Mesothelial cell of epicardium (in vitro differentiated cells): ENCODE measurements at places on chromosomes 16 and 17.

GRCh38 chr17:2155573-2155972, 100.7 kb downstream of the HIC1 start:
- no peak for DNase-seq

DNA sequence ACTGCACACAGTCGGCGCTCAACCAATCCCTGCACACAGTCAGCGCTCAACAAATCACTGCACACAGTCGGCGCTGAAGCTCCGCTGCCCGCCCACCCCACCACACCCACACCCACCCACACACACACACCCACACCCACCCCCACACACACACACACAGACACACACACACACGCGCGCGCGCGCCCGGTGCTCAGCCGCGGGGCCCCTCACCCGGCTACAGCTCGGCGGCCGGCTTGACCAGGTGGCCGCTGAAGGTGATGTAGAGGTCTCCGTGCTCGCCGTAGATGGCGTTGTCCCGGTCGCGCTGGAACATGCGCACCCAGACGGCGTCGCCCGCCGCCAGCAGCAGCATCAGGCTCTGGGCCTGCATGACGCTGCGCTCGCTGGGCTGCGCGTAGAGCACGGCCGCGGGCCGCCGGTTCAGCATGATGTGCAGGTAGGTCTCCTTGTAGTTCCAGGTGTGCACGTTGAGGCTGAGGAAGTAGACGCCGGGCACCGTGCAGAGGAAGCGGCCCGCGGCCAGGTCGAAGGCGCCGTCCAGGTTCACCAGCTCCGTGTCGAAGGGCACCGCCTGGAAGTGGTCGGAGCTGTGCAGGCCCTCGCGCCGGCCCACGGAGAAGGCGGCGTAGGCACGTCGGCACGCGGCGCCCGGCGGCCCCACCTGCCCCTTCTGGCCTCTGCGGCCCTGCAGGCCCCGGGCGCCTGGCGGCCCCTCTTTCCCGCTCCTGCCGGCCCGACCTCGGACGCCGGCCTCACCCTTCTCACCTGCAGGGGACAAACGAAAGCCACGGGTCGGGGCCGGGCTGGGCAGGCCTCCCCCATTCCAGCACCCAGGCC, 2.5 kb downstream of the C1QTNF8 start:
- no peak for DNase-seq

- DNase-seq: no peak
Measured at GRCh38 chr17:6105649-6106007, 35.4 kb downstream of the WSCD1 start.

DNA sequence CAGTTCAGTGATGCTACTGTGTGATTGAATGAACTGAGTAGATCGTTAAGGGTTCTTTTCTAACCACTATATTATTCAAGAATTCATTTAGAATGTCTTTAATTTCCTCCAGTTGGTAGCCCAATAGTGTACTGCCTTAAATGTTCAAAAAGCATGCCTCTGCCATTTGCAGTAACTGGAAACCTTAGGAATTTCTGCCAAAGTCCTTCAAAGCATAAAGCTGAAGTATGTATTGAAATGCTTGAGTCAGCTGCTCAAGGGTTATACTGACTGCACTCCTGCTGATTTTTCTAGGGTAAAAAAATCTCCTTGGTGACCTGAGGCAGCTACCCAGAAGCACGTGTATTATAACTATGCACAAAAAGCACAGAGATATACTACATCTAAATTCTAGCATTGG, 56.5 kb downstream of the SNTB2 start:
- no peak for DNase-seq

GRCh38 chr17:67779098-67779672, 46.1 kb upstream of the BPTF start:
- no peak for DNase-seq

GRCh38 chr16:86585821-86586611, 7.7 kb downstream of the FOXL1 start:
- no peak for DNase-seq

GRCh38 chr17:20284022-20284421, 183.3 kb downstream of the LGALS9B start:
- DNase-seq: no peak

DNA sequence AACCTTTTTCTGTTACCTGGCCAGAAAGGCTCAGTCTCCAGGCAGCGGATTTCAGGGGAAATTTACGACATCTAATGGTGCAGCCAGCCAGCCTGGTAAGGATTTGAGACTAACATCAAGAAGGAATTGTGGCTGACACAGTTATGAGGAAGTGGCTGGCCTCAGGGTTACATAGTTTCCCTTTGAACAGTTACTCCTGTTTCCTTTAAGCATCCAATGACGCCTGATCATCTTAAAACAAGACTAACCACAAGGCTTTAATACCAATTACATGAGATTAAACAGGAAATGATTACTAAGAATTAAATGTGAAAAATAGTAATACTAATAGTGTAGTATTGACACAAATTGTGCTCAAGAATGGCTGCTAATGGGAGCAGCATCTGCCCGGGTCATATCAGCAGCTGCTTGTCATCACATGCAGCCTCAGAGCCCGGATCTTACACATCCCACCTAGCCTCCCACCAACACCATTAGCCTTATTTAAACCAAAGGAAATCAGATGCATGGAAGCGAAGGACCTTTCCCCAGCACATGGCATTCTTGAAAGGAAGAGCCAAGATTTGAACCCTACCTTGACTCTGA, 431.8 kb downstream of the PMP22 start:
- no peak for DNase-seq

DNA sequence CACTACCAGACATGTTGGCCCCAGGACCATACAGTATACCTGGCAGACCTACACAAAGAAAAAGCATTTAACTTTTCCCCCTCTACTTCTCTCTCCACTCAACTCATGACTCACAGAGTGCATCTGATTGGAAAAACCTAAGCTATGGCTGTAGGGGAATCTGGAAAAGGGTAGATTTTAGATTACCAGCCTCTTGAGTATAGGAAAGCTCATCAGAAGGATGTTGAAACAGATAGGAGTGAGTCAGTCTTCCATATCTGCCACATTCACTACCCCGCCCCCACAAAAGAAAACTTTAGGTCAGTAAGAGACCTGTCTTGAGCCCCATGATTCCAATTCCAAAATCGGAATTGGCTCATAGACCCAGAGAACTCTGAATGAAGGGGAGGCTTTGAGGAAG, 12.3 kb downstream of the KRT9 start:
- DNase-seq: no peak

DNA sequence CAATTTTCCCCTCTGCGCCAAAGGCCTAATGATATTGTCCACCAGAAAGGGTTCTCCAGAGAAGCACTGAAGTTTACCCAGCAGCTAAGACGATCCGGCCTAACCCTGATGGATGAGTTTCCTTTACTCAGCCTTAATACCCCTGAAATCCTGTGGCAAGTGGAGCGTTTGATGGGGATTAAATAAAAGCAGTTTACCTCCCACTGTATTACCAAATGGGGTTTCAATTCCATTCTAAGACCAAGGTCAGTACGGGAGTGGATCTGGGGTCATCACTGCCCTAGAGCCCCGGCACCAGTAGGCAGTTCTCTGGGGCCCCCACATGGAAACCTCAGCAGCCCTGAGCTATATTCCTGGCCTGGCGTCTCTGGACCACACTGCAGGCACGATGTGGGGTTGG, 97.1 kb upstream of the NOL11 start:
- no peak for DNase-seq

- no peak for DNase-seq
Measured at GRCh38 chr17:43416998-43417890, 18.5 kb downstream of the ARL4D start.

GRCh38 chr17:55278173-55278961, 13.6 kb downstream of the HLF start:
- no peak for DNase-seq

- no peak for DNase-seq
Measured at GRCh38 chr17:67466251-67466796, 89.2 kb downstream of the PITPNC1 start.

- DNase-seq: no peak
Measured at GRCh38 chr16:49746545-49746944, 109.4 kb downstream of the ZNF423 start.

- DNase-seq: no peak
Measured at GRCh38 chr17:34639706-34640425, 60.5 kb downstream of the TMEM132E start.

- DNase-seq: no peak
Measured at GRCh38 chr16:68528233-68528632, 10.9 kb upstream of the ZFP90 start.

GRCh38 chr17:40425741-40426140, 8.0 kb upstream of the TOP2A start:
- DNase-seq: no peak

GRCh38 chr17:58224315-58224714, 5.3 kb upstream of the MKS1 start:
- DNase-seq: no peak

DNA sequence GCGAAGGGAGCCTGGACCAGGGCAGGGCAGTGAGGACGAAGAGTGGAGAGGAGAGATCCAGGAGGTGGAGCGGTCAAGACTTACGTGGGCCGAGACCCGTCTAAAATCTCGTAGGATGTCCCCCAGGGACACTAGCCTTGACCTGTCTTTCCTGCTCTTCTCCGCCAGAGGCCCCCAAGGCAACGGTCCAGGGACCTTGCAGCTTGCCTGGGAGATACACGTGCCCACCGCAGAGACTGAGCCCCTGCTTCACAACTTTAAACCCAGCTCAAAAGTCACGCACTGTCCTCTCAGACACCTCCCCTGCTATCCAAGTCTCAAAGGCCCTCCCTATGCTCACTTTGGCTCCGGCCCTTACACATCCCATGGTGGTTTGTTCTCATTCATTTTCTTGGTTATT, 9.4 kb downstream of the TIGD7 start:
- no peak for DNase-seq

DNA sequence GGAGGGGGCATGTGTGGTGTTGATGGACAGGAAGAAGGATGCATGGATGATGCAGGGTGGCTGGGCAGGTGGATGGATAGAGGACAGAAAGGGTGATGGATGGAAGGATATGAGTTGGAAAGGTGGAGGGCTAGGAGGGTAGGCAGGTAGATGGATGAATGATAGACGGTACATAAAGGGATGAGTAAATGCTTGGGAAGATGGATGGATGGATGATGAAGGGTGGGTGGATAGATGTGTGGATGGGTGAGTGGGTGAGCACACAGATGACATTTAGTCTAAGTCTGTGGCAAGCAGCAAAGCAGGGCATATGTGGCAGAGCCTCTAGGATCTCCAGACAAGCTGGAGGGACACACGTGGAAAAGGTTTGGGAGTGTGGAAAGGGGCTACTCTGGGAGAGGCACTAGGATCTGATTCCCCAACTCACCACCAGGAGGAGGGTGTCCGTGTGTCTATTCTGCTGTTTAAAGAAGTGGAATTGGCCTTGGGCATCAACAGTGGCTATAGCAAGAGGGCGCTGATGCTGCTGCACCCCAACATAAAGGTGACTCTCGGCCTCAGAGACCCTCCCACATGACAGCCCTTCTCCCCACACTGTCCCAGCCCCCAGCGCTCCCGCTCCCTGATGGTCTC, 8.2 kb downstream of the PLD2 start:
- DNase-seq: no peak

GRCh38 chr17:30241051-30241450, 5.6 kb upstream of the SLC6A4 start:
- DNase-seq: no peak

GRCh38 chr16:84832488-84833143, 12.8 kb downstream of the CRISPLD2 start:
- DNase-seq: no peak

DNA sequence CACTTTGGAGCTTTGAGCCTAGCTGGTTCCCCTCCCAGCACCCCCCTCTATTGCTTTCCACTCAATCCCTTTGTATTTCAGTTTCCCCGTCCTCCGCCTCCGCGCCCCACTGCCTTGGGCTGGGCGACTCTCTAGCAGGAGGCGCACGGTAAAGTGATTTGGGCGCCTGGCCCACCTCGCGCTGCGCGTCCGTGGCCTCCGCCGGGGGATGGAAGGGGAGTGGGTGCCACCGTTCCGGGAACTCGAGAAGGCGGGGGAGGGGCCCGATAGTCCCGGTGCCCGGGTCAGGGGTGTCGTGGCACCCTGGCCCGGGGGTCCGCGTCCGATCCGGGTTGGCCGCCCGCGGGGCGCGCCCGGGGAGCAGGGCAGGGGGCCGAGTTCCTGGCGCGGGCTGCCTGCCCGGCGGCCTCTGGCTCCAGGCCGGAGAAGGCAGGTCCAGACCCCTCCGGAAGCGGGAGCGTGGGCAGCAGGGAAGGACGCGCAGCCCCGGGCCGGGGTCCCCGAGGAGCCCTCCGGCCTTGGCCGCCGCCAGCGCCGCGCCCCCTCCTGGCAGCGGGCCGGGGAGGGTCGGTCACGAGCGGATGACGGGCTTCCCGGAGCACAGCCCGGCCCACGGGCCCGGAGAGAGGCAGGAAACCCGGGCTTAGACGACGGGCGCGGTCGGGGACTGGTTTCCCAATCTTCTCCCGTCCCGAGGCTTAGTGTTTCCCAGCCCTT, 15.8 kb downstream of the MEOX1 start:
- DNase-seq: no peak

DNA sequence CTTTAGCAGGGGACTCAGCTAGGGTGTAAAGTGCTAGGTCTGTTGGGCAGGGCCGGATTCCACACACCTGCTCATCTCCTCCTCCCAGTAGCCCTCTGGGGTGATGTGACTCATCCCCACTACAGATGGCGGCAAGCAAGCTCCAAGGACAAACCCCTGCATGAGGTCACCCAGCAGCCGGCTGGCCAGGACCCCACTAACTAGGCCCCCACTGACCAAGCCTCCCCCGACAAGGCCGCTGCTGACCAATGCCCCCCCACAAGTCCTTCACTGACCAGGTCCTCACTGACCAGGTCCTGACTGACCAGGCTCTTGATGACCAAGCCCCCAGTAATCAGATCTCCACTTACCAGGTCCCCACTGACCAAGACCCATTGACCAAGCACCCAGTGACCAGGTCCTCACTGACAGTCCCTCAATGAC, 36.7 kb downstream of the TNFRSF13B start:
- DNase-seq: no peak

DNA sequence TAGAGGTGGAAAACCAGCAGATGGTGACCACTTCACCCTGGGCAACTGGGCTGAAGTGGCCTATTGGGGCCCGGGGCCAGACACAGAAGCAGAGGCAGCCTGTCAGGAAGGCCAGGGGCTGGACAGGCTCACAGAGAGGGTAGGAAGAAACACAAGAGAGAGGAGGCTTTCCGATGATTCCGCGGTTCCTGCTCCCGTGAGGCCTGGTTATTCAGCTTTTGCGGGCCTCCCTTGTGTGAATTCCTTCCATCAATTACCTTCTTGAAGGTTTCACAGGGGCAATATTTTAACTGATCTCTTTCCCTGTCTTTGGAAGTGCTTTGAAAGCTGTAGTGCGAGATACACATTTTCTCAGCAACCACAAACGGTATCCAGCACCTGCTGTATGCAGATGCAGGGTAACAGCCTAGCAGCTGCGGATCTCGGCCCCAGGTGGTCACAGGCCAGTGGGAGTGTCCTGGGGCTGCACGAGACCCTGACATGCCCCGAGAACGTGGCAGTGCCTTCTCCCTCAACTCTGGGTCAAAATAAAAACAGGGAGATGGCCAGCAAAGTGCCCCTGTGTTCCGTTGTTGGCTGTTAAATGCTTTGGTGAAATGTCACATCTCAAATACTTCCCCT, 11.6 kb upstream of the CMIP start:
- DNase-seq: no peak

DNA sequence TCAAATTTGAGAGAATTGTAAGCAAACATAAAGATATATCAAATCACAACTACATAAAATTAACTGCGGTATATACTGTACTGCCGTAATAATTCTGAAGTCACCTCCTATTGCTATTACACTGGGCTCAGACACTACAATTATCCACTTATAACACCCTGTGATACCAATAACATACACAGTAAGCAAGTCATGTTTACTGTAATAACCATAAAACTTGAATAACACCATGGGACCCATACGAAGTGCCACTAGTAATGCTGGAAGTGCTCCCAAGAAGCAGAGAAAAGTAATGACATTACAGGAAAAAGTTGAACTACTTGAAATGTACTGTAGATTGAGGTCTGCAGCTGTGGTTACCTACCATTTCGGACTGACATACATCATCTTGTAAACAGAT, 24.0 kb downstream of the CMC2 start:
- no peak for DNase-seq
